ENCODE measurements at places on chromosomes 3 and 15. TPM values are rescaled to one million over a fixed set of nuclear protein-coding genes. Genes with fewer than 3 reads are reported as not detected.

DNA sequence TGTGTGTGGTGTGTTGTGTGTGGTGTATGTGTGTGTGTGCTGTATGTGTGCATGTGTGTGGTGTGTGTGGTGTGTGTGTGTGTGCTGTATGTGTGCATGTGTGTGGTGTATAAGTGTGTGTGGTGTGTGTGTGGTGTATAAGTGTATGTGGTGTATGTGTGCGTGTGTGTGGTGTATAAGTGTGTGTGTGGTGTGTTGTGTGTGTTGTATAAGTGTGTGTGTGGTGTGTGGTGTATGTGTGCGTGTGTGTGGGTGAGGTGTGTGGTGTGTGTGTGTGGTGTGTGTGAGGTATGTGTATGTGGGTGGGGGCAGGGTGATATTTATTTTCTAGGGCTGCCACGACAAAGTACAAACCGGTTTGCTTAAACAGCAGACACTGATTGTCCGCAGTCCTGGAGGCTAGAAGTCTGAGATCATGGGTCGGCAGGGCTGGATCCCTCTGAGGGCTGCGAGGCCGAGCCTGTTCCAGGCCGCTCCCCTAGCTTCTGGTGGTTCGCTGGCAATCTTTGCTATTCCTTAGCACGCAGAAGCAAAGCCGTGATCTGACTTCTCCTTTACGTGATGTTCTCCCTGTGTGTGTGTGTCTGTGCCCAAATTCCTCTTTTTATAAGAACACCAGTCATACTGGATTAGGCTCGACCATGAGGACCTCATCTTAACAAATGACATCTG lies 160.2 kb downstream of the XXYLT1 start:
- DNase-seq = peak; percentile 48
- no peak overlapping the region for H3K4me3 ChIP-seq
- no peaks in the 10 kb centered on the region for H3K36me3 ChIP-seq
- no peaks in the 10 kb centered on the region for H3K27me3 ChIP-seq
- H3K27ac ChIP-seq = peak overlapping the region; percentile 19

GRCh38 chr3:11900824-11901223 lies 54.1 kb upstream of the TAMM41 start:
- H3K27ac ChIP-seq = no peak overlapping the region
- H3K4me3 ChIP-seq = no peak overlapping the region
- H3K27me3 ChIP-seq = no peaks in the 10 kb centered on the region
- no peaks in the 10 kb centered on the region for H3K4me1 ChIP-seq
- DNase-seq = no peak
- H3K36me3 ChIP-seq = no peaks in the 10 kb centered on the region

GRCh38 chr3:105826778-105827634 lies 41.8 kb downstream of the CBLB start:
- no peak for DNase-seq
- peaks cover 34% of the 10 kb centered on the region for H3K4me1 ChIP-seq
- no peak overlapping the region for H3K4me3 ChIP-seq
- no peaks in the 10 kb centered on the region for H3K27me3 ChIP-seq

The ACKR2 gene
- 42.9 TPM for total RNA-seq

The PCOLCE2 gene
- 48.9 TPM for total RNA-seq

The NCBP2 gene
- 45.6 TPM for total RNA-seq

Measured in tibial nerve (tissue), 4 donors.